ENCODE measurements at places on chromosomes 16 and 17.

DNA sequence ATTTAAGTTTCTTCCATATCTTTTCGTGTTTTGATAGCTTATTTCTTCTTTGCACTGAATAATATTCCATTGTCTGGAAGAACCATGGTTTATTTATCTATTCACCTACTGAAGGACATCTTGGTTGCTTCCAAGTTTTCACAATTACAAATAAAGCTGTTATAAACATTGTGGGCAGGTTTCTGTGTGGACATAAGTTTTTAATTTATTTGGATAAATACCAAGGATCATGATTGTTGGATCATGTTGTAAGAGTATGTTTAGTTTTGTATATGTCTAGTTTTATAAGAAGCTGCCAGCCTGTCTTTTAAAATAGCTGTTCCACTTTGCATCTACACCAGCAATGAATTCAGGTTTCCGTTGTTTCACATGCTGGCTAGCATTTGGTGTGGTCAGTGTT is 339.4 kb downstream of the CDH11 start:
- DNase-seq = no peak

- DNase-seq = no peak
These were observed 32.8 kb downstream of the GLG1 start for GRCh38 chr16:74574146-74574545.

DNA sequence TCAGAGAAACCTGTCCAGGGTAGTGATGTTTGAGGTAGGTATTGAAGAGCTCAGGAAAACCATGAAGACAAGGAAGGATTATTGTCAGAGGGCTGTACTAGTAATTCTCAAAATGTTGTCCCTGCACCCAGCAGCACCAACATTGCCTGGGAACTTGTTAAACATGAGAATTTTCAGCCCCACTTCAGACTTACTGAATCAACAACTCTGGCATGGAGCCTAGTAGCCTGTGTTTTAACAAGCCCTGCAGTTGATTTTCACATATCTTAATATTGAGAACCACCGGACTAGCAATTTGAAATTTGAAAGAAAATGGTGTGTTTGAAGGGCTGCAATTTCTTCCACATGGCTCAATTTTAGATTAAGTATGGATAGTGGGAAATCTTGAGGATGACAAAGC is 2.8 kb upstream of the KIF2B start:
- DNase-seq = no peak

DNA sequence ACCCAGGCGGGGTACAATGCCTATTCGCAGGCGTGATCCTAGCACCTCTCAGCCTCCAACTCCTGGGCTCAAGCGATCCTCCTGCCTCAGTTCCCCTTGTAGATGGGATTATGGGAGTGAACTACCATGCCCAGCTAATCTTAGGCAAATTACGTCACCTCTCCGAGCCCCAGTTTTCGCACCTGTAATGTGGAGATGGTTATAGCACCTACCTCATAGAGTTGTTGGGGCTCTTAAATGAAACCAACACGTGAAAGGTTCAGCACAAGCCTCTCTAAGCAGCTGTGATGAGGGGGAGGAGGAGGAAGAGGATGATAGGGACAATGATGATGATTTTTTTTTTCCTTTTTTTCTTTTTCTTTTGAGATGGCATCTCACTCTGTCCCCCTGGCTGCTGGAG is 59.9 kb downstream of the ABR start:
- no peak for DNase-seq

GRCh38 chr16:4523686-4524085 is 14.9 kb downstream of the CDIP1 start:
- no peak for DNase-seq

DNA sequence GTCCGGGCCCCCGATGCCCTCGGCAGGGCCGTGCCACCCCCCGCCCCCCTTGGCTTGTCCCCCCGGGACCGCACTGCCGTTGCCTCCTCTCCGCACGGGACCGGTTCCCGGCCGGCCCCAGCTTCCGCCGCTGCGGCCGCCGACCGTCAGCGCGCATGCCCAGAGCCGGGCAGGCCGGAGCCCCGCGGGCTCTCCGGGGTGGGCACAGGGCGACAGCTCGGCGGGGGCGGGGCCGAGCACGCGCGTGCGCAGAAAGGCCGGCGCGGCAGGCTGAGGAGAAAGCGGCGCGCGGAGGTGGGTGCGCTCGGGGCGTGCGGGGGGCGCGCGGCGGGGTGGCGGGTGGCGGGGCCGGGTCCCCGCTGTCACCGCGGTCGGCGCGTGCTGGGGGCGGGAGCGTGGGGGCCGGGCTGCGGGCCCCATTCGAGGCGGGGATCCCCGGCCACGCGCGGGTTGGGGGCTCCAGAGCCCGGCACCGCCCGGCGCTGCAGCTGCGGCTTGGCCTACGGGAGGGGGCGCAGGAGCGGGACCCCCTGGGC is at the start of gene TBC1D24:
Gene TBC1D24, plus strand, starts transcription at position 251 of the 536 bp plus-strand sequence. CDS start 21,022 bp downstream, outside the sequence.
- peak; percentile 86 for DNase-seq

- DNase-seq = peak; percentile 84
These were observed 199.8 kb upstream of the CHMP6 start for GRCh38 chr17:80791758-80792284.

DNA sequence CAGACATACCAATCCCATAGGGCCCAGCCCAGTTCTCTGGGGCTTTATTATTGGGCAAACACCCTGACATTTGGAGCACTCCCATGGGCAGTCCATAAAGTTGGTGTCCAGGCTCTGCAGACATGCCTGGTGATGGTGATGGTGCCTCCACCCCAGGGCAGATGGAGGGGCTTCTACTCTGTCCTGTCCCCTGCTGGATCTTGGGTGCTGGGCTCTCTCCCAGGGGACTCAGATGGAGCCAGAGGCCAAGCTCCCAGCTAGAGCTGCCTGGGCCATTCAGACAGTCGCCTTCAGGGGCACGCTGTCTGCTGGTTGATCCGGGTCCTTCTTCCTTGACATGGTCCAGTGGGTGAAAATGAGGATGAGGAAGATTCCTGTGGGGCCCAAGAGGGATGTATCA is 10.6 kb downstream of the CDH16 start:
- DNase-seq = no peak

GRCh38 chr16:50500171-50500874 is 47.9 kb upstream of the NKD1 start:
- no peak for DNase-seq

GRCh38 chr16:5895976-5896375 is 798.4 kb upstream of the EEF2KMT start:
- no peak for DNase-seq

- no peak for DNase-seq
These were observed 53.7 kb upstream of the RPL38 start for GRCh38 chr17:74149597-74150427.

- no peak for DNase-seq
These were observed 296.5 kb downstream of the SLC39A11 start for GRCh38 chr17:72795941-72796340.

DNA sequence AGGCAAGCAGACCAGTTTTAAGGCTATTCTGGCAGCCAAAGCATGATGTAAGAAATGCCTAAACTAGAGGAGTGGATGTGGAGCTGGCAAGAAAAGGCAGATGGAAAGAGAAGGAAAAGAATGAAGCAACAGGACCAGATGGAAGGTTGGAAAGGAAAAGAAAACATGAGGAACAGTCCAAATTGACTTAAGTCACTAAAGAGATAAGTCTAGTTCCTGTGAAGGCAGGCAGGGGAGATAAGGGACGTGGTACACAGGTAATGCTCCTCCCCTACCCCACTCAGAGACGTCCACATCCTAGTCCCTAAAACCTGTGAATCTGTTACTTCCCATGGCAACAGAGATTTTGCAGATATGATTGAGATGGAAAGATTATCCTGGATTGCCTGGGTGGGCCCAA is 43.5 kb downstream of the TEX2 start:
- no peak for DNase-seq

- DNase-seq = peak; percentile 23
These were observed 21.0 kb upstream of the AGRP start for GRCh38 chr16:67504031-67505021.

DNA sequence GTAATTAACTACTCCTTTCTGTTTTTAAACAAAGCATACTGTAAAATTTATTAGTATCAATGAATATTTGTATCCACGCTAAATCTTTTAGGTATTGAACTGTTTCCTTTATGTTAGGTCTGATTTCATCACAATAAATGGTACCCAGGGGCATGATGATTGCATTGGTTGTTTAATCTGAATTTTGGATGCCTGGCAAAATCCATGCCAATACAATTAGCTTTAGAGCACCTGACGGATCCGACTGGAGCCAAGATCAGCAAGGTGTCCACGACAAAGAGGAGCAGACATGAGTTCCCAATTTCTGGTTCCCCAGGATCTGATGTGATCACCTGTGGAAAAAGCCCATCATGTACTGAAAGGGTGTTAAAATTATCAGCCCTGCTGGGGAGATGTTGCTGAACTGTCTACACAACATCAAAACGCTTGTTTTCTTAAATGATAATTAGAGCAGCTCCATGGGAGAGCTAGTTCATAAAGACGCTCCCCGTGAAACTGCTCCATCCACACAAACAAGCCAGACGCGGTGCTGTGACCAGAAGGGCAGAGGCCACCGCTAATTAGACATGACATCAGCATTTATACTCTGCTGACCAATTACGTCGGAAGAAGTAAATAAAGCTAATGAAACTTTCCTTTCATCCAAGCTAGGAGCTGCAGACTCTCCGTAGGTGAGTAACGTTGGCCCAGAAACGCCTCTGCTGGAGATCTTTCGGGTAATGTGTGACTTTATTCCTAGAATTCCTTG is 151.7 kb downstream of the CPPED1 start:
- no peak for DNase-seq

- peak; percentile 69 for DNase-seq
These were observed 140.0 kb downstream of the CHD9NB start for GRCh38 chr16:52912565-52913173.

- no peak for DNase-seq
These were observed 6.9 kb downstream of the USP6 start for GRCh38 chr17:5122586-5123342.

GRCh38 chr16:72666267-72666666 is 381.7 kb downstream of the ZFHX3 start:
- DNase-seq = peak; percentile 33

DNA sequence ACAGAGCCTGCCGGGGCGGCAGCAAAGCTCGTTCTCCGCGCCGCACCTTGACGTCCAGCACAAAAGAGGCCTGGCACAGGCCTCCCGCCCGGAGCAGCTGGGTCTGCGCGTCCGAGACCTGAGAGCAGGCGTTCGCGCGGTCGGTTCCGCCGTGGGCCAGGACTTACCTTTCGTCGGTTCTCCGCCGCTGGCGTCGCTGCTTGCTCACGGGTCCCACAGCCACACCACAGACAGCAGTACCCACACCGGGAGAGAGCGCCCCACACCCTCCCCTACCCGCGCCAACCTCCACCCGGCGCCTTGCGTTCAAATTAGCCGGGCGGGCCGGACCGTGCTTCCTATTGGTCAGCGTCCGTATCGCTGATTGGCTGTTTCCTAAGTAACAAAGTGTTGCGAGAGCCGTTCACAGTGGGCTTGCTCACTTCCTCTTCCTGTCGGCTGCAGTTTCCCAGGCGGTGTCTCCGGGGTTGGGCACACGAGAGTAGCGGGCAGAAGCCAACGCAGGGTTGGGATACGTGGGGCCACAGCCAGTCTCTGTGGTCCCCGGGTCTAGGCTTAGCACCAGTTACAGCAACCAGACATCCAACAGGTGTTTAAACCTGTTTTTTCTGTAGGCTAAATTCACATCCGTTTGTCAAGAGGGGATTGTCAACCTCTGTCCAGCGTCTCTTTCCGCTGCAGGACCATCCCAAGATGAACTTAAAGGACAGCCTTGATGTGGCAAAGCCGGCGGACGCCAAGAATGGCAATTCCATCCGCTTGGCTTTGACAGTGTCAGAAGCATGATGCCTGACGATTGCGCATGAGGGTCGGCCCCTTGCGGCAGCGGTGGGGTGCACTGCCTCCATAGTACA is at the start of gene KIF18B:
Gene KIF18B, minus strand, starts transcription at position 313 of the 854 bp plus-strand sequence. CDS start 11,429 bp downstream, outside the sequence.
- DNase-seq = peak; percentile 98

GRCh38 chr17:48515925-48516900 is 14.6 kb downstream of the HOXB1 start:
- DNase-seq = no peak

GRCh38 chr17:1989135-1989534 is 36.0 kb downstream of the RTN4RL1 start:
- peak; percentile 82 for DNase-seq

DNA sequence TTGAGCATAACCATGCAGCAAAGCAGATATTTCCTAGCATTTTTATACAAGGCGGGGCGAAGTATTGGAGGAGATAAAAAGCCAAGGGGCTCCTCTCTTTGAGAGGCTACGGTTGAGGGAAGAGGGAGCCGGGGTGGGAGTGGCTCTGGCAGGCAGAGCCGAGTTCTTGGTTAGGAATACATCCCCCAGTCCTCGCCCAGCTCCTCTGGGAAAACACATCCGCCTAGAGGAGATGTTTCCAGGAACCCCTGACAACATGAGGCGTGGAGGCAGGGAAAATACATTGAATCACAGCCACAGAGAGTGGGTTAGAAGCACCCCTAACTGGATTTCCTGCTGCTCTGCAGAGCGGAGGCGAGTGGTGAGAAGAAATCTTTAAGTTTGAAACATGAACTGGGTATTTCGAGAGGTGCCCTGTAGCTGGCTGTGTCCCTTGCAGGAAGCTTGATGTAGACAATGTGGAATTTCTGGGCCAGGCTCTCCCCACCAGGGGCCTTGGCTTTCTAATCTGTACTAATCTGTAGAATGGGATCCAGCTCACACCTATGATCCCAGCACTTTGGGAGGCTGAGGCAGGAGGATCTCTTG is 27.3 kb downstream of the TTYH2 start:
- no peak for DNase-seq

DNA sequence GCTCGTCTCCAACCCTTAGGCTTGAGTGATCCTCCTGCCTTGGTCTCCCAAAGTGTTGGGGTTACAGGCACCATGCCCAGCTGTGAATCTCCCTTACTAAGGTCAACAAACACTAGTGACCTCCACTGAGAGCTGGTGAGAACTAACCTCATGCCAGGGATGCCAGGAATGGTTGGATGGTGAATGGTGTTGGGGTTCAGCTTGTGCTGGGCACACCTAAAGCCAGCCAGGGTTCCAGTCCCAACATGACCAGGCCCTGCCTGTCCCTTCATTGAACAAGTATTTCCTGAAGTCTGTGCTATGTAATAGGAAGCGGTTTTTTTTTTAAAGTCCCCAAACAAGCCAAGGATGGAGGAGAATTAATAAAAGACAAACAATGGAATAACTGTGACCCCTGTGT is 56.0 kb upstream of the TOB1 start:
- DNase-seq = no peak

GRCh38 chr17:68085771-68086381 is 50.3 kb downstream of the KPNA2 start:
- DNase-seq = no peak

DNA sequence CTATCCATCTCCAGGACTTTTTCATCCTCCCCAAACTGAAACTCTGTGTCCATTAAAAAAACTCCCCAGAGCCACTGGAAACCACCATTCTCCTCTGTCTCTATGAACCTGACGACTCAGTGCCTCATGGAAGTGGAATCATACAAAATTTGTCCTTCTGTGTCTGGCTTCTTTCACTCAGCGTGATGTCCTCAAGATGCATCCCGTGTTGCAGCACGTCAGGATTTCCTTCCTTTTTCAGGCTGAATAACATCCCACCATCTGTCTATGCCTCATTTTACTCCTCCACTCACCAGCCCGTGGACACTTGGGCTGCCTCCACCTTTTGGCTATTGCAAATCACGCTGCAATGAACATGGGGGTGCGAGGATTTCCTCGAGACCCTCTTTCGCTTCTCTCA is 12.6 kb upstream of the ALDH3A1 start:
- DNase-seq = no peak

Measured in RKO (cell line).